ENCODE measurements at places on chromosomes 3 and 15.
A peak's percentile ranks its signal among the peaks of the same experiment; 100 is the strongest.

DNA sequence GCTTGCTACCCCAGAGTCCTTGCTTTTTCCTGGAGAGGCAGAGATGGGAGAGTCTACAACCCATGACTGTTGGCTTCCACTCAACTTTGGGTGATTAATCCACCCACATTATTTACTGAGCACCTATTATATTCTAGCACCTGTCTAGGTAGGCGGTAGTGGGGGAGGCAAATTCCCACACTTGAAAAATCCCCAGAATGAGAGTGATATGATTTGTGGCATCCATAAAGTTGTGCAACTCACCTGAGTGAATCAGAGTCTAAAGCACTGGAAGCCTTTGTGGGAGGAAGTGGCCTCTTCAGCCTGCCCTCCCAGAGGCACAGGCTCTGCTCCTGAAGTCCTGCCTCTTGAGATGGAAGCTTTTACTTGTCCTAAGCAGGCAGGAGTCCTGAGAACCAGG is 40.4 kb upstream of the CTNNB1 start:
- DNase-seq = no peak

- no peak for DNase-seq
Observed at GRCh38 chr3:190855151-190855550, 7.3 kb downstream of the GMNC start.

- DNase-seq = no peak
Observed at GRCh38 chr3:16398648-16399047, 114.9 kb downstream of the RFTN1 start.

GRCh38 chr3:62226601-62227339 is 146.6 kb downstream of the FEZF2 start:
- DNase-seq = no peak

DNA sequence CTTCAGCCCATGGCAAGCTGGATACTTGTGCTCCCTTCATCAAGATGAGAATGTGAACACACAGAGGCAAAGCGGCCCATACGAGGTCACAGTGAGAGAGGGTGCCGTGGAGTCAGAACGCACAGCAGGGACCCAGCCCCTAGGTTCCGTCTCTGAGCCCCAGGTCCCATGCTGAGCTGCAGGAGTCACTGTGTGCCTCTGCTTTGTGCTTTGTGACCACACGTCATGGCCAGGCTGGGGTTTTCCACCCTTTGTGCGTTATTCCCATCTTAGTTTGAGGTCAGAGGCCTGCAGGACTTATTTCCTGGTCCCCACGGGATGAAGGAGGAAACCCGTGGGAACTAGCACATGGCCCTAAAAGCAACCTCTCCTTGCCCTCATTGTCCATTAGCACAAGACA is 140.3 kb downstream of the TJP1 start:
- DNase-seq = no peak

DNA sequence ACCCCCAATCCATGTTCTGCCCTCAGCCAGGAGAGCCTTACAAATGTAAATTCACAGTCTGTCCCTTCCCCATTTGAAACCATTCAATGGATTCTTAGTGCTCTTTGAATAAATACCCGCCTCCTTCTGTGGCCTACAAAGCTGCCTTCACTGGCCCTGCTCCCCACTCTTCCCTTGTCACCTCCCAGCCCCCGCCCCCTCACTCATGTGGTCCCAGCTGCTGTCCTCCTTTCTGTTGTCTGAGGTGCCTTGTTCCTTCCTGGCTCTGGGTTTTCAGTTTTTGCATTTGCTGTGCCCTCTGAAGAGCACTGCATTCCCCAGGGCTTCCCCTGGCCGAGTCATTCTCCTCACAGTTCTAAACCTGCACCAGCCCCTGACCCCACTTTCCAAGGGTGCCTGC is 3.2 kb downstream of the EFCAB12 start:
- peak; percentile 50 for DNase-seq

DNA sequence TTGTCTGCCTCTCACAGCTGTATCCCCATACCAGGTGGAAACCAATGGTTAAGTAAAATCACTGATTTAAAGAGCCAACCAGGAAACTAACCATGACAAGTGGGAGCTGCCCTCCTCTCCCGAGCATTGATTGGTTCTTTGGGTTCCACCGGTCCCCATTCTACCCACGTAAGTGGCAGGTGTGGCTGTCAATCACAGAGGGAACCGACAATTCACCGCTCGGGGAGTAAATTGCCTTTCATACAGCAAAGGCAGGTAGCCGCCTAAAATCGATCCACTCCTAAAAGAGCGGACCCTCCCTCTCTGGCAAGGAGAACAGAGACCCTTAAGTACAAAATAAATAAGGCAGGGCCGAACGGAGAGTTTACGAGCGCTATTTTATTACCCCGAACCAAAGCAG is 1.2 kb downstream of the ERC2 start:
- peak; percentile 83 for DNase-seq

DNA sequence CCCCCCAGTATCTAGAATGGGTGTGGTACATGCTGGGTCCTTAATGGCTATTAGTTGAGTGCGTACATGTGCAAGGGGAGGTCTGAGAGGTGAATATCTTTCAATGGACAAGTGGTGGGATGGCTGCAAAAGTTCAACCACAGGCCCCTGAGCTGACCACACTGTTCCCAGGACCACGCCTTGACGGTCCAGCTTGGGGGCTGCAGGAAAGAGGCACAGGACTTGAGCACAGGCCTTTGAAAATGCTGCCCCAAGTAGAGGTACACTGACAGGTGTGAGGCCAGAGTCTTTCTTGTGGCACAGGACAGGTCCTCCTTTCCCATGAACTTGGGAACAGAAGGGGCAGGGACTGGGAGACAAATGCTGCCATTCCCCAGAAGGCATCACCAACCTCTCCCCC is 24.0 kb downstream of the AMOTL2 start:
- peak; percentile 33 for DNase-seq

- peak; percentile 85 for DNase-seq
Observed at GRCh38 chr3:157499342-157499963, 3.8 kb downstream of the VEPH1 start.

DNA sequence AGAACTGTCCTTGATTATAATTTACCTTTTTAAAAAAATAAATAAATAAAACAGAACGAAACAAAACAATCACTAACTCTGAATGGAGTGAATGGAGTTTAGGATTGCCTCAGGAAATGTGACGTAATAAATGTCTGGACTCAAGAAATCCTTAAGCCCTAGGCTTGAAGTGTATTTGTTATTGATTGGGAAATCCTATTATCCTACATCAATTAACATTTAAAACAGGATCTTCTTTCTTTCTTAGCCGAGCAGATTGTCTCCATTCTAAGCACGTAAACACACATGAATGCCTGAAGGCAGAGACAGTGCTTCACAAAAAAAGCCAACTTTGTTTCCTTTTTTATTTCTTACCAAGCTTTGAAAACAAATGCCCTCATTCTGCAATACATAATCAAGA is 33.4 kb downstream of the KAT2B start:
- no peak for DNase-seq

DNA sequence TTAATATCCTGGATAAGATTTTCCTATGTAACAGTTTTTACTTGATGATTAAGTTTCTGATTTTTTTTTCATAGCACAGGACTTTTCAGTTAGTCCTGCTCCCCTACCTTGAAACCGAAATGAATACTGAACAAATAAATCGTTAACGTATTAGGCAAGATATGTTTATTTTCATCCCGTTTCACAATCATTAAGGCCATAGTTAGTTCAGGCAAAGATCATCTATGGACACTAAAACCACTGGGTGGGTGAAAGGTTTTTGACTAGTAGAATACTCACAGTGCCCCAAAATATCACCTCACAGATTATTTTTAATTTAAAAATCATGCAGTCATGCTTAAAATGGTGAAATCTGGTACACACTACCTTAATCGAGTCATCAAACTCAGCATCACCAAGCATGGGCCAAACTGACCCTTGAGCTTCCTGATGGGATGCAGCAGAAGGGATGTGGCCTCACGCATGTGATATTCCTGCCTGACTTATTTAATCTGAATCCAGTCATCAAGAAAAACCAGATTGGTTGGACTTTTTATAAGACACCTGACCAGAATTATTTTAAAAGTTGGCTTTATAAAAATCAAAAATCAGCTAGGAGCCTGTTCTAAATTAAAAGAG is 365.0 kb downstream of the LPP start:
- no peak for DNase-seq

DNA sequence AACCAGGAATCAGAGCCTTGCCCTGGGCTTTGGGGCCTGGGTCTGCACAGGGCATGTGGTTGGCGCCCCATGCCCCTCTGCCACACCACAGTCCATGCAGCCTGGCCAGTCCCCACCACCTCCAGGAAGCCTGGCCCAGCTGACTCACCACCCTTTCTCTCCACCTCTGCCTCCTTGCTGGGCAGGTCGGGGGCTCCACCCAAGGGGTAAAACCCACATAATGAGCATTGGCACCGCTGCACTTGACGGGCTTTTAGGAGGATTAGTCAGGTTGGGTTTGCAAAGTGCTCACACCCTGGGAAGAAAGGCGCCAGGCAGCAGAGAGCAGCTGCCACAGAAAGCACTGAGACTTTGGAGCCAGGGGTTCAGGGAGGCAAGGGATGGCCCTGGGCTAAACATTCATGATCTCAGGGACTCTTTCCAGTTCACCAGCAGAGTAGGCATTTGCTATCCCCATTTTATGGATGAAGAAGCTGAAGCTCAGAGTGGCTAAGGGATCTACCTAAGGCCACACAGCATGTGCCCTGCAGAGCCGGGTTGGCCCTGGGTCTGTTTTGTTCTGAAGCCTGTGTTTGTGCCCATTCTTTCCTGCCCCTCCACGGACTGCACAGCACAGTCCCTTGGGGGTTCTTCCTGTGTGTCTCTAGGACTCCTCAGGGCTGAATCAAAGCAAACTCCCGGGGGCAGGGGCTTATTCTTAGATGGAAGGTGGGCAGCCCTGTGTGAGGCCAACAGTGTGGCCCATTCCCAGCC is 113.4 kb downstream of the ETFA start:
- DNase-seq = peak; percentile 54

GRCh38 chr15:29316422-29316821 is 46.8 kb upstream of the NSMCE3 start:
- DNase-seq = no peak

DNA sequence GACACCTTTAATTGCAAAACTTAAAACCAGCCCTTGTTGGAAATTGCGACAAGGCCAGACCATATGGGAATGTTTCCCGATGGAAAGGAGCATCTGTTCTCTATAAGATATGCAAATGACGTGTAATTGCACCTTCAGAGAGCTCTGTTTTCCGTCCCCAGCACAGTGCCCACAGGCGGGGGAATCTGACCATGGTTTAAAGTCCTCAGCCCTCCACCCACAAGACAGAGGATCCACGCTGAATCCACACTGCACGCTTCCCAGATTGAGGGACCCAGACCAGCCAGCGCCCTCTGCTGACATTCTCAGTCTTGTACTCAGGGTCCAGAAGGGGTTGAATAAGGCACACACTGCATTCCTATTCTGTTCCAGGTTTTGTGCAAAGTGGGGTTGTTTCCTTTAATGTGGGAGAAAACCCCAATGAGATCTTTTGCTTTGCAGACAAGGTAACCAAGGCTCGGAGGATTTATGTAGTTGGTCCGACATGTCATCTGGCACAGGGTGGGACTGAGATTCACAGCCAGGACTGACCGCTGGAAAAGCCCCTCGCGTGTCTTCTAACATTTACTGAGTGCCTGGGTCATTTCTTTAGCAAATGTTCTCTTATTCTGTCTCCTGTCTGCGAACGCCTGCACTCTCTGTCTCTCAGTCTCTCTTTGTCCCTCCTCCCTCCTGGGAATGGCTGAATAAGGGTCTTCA is 36.8 kb upstream of the KLHL25 start:
- no peak for DNase-seq

DNA sequence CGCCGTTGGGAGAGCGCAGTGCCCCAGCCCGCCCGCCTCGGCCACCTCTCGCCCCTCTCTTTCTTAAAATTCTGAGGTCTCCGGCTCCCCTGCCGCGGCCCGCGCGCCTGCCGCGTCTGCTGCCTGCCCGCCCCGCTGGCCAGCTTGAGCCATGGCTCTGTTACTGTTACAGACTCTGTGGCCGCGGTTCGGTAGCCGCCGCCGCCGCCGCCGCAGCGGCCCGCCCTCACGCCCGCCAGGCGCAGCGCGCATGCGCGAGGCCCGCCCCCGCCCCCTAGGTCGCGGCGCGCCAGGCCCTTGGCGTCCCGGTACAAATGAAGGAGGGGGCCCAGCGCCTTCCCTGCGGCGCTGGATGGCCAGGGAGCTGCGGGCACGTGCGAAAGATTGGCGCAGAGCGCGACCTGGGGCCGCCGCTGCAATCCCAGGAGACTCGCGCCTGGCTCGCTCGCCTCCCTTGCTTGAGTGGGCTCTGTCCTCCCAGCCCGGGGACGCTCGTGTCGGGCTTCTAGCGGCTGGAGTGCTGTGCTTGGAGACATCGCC is at the start of gene ONECUT1:
Gene ONECUT1, minus strand, starts transcription at position 168 of the 540 bp plus-strand sequence. CDS start 452 bp downstream, outside the sequence.
- DNase-seq = no peak

DNA sequence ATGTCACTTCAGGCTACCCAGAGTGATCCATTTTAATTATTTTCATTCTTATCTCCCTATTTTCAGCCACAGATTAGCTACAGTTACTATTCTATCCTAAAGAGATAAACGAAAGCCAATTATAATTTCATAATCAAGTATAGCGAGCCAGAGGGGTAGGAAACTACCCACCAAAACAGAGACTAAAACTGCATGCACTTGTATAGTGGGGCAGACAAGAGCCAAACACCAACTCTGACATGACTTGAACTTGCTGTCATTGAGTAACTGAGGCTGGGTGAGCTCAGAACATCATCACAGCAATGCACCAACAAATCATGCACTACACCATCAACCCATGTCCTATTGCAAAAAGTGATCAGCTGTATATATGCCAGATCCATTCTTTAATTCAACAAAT is 64.8 kb downstream of the FBN1 start:
- DNase-seq = no peak

- DNase-seq = no peak
Observed at GRCh38 chr3:14324224-14324944, 78.0 kb upstream of the SLC6A6 start.

DNA sequence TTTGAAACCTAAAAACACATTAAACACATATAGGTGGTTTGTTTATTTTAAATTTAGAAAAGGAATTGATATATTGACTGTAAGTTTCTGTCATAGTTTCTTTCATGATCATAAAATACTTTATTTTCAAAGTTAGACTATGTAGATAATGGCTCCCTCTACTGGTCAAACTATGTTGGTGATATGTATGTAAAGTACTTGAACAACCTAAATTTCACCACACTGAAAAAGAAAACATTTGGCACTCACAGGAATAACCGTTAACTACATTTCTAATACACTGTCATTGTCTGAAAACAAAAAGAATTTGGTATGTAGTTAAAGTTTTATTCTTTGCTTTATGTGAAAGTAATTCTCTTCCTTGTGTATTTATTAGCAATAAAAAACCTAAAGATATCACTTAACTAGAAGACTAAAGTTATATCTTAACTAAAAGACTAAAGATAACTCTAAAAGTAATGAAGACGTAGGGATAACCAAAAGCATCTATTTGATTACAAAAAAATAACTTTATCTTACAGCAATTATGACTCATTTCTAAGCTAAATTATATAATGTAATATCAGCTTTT is 427.5 kb downstream of the VGLL3 start:
- no peak for DNase-seq

- peak; percentile 21 for DNase-seq
Observed at GRCh38 chr3:102926618-102927017, 491.8 kb downstream of the ZPLD1 start.

- no peak for DNase-seq
Observed at GRCh38 chr15:98813951-98814350, 165.6 kb downstream of the IGF1R start.

Measured in upper lobe of right lung (tissue), 1 donor.